Activated CD4-positive, alpha-beta T cell treated with anti-CD3 and anti-CD28 coated beads, Interleukin-2, amount 50 U/mL, for 4 hours (primary cell): ENCODE measurements at places on chromosomes 16 and 17.

GRCh38 chr17:2803386-2803785 lies 7.1 kb downstream of the RAP1GAP2 start:
- no peak for DNase-seq

GRCh38 chr17:6098050-6098822 lies 28.1 kb downstream of the WSCD1 start:
- DNase-seq: no peak

- DNase-seq: peak; percentile 32
Observed at GRCh38 chr17:16027708-16028584, 28.3 kb downstream of the TTC19 start.

- no peak for DNase-seq
Observed at GRCh38 chr17:44272321-44272951, 4.5 kb upstream of the SLC4A1 start.

DNA sequence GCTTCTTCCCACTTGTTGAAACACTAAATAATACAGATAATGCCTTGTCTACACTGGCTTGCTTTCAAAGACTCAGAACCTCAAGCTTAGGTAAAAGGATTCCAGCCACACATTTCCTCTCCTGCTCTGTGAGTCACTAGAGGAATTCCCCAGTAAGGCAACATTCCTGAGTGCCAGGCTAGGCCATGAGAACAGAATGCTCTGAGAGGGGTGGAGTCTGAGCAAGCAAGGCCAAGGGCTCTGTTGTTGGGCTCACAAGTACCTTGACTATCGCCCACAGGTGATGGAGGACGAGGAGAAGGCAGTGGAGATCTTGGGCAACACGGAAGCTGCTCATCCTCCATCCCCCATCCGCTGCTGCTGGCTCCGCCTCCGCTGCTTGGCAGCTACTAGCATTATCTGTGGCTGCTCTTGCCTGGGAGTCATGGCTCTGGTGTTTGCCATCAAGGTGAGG lies 6.7 kb upstream of the PHKG2 start:
- no peak for DNase-seq

GRCh38 chr17:44389723-44390202 lies 314 bp upstream of the ITGA2B start:
- DNase-seq: no peak

DNA sequence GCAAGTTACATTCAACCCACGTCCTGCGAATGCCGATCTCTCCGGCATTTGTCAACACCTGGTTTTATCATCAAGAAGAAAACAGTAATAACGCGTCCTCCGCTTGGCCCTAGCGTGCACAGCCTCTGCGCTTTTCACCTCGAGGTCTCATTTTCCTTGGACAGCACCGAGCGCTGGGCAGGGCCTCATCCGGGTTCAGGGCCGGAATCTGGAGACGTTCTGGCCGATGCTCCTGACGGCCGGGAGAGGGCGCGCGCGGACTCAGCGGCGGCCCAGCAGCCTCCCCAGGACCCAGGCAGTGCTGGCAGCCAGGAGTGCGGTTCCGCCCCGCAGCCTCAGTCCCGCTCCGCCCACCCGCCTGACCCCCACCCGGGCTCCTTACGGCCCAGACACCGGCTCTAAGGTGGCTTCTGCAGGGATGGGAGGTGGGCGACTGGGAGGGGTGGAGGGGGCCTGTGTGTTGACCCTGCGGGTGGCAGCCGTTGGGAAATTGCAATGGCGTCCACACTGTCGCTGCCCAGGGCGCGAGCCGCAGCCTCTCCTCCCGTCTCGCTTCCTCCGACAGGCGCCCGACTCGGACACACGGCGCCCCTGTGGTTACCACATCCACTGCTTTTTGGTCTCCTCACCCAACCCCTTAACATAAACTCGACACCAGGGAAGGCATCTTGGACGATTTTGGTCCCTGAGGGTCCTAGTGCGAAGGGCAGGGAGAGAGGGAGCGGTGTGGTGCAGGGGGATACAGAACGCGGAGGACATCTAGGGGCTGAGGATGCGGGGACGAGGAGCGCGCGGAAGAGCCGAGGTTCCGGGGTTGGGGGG lies 7.4 kb upstream of the FLYWCH1 start:
- DNase-seq: peak; percentile 58

DNA sequence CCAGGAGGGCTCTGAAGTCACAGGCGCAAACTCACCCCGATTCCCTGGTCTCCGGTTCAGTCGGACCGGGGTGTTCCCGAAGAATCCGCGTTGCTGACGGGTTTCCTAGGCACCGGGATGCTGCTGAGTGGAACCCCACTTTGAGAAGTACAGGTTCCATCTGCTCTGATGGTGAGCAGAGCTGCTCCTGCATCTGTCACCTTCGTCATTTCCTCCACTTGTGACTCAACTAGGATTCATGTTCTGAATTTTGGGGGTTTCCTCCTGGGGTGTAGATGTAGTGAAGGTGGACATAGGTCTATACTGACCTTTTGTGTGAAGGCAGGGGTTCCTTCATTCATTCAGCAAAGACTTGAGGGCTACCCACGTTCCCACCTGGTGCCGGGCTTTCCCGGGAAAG lies 25.0 kb downstream of the LGALS3BP start:
- no peak for DNase-seq

GRCh38 chr16:30850246-30850645 lies 43.6 kb downstream of the BCL7C start:
- DNase-seq: no peak

- no peak for DNase-seq
Observed at GRCh38 chr16:31063495-31063842, 10.6 kb downstream of the ZNF668 start.

GRCh38 chr17:63382136-63382535 lies 64.0 kb downstream of the CYB561 start:
- no peak for DNase-seq

GRCh38 chr17:72903522-72903921 lies 189.0 kb downstream of the SLC39A11 start:
- no peak for DNase-seq

- no peak for DNase-seq
Observed at GRCh38 chr17:70073310-70073709, 1.7 kb upstream of the KCNJ16 start.

DNA sequence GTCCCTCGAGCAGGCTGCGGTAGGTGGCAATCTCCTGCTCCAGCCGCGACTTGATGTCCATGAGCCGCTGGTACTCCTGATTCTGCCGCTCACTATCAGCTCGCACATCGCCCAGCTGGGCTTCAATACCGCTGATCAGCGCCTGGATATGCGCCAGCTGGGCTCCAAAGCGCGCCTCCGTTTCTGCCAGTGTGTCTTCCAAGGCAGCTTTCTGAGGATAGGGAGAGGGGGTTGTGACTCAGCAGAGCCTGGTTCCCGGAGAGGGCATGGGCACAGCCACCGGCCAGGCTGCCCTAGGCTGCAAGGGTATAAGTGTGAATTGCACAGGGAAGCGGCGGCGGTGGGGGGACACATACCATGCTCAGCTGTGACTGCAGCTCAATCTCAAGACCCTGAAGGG lies 4.3 kb downstream of the KRT19 start:
- no peak for DNase-seq

DNA sequence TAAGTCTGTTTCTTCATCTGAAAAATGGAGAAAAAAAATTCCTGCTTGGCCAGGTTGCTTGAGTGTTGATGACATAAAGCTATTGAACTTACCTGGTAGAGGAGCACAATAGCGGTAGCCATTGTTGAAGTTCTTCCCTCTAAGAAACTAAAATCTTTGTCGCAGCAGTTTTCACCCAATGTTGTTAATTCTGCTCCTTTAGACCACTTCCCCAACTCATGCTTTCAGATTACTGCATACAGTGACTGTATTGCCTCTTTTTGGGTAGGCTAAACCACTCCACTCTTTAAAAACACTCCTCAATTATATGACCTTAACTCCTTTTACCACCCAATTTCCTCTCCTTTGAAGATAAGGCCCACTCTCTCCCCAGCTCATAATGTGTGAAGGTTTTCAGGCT lies 35.7 kb upstream of the CCL2 start:
- no peak for DNase-seq

DNA sequence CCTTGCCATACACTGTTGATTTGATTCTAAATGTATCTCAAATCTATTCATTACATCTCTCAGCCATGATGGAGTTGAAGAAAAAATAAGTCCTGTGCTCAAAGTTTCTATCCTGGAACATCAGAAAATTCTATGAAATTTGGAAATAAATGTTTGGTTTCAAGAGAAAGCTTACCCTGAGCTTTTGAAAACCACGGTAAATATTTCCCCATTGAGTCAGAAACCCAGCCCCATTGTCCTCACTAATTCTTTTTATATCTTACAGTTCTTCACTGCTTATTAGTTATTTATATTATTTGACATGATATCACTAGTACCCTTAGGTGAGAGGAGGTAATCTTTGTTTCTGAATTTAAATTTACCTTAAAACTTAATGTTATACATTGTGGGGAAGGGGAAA lies 128.5 kb downstream of the MRTFB start:
- DNase-seq: no peak

DNA sequence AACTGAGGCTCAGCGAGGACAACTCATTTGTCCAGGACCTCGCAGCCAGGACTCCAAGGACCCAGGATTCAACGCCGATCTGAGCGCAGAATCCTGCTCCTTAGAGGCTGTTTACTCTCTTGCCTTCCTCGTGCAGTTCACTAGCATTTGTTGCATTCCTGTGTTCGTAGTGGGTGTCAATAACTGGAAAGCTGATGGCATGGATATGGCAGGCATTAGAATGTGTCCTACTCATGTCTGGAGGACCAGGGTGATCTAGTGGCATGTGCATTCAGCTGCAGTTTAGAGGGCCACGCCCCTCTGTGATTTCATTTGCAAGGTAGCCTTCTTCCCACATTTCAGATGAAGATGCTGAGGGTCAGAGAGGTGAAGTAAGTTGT lies 510 bp downstream of the CRISPLD2 start:
- DNase-seq: no peak

GRCh38 chr17:39195568-39196160 lies 1.8 kb downstream of the CACNB1 start:
- no peak for DNase-seq

DNA sequence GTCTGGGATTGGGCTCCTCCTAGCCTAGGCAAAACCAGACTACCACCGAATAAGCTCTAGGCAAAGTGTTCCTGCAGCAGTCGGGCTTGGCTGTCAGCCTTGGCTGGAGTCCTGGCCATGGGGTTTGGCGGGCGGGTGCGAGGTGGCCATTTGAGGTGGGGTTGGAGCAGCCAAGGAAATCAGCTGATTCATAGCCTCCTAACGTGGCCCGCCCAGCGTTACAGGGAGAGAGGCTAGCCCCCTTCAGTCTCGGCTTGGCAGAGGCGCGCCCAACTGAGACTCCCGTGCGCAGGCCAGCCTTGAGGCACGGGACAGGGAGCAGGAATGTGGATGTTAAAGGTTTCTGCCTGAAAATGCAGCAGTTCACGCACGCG lies 1.9 kb downstream of the PMP22 start:
- DNase-seq: no peak
